ENCODE measurements at places on chromosomes 3 and 15.

GRCh38 chr3:145604851-145605250, 556.1 kb downstream of the PLOD2 start:
- no peak for DNase-seq

GRCh38 chr3:25009665-25010064, 418.4 kb upstream of the RARB start:
- no peak for DNase-seq

DNA sequence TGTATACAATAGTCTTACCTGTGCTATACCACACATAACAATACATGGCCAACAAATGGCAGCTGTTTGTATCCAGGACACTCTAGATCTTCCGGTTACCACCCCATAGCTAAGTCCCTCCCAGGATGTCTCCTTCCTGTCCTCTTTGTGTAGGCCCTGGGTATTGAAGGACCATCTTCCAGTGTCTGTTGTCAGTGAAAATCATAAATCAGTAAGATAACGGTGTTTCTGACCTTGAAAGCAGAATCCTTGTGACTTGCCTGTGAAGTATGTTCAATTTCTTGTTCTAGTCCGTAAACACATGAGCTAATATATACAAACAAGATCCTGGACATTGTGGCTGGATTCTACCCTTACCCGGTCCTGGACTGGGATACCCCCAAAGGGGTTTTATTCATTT, 462.8 kb downstream of the NTRK3 start:
- no peak for DNase-seq

- DNase-seq: no peak
Observed at GRCh38 chr3:72617424-72618024, 230.7 kb downstream of the SHQ1 start.

DNA sequence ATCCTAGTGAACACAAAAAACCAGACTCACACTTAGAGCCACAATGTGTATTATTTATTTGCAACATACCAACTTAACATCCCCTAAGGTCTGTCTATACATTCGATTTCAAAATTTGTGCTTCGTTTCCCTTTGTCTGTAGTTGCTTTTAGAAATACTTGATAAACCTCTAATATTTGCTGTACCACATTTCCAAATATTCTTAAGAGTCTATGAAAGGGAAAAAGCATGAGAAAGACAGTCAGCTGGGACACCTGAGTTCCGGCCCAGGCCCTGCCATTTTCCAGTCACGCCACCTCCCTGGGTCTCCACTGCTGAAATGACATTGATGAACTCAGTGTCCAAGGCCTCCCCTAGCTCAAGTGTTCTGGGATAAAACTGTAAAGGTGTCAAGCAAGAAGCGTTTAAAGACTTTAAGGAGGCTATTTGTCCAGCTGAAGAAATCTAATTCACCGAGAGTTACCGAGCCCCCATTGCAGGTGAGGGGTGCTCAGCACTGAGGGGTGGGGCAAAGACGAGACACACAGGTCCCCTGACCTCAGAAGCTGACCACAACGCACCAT, 26.6 kb downstream of the LRRC2 start:
- no peak for DNase-seq

GRCh38 chr3:38579141-38579540, 70.3 kb downstream of the SCN5A start:
- DNase-seq: peak; percentile 89

DNA sequence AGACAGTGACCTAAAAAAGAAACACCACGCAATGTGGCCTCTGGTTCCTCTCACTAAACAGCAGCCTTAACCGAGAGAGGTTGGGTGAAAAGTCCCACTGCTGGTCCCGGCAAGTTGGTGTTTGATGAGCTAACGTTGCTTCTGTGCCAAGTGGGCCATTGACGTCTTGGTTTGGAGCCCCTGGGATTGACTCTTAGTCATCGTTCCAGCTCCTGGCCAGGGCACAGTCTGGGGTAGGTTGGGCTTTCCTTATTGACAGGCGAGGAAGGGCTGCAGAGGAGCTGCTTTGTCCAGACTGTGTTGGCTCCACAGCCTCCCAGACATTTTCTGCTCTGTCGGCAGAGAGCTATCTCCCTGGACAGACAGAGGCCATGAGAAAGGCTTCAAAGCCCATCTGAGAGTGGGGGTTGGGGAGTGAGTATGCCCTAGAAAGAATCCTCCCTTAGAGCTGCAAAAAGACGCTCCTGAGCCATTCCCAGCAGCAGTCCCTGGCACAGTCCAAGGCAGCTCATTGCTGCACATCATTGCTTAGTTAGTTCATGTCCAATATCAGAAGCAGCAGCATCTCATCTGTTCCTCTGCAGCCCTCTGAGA, 28.6 kb upstream of the C3orf80 start:
- peak; percentile 27 for DNase-seq

GRCh38 chr3:60190073-60190472, 1061.2 kb downstream of the FHIT start:
- no peak for DNase-seq

All from left ventricle myocardium inferior (tissue), 1 donor.